ENCODE measurements at places on chromosomes 11 and 22.

DNA sequence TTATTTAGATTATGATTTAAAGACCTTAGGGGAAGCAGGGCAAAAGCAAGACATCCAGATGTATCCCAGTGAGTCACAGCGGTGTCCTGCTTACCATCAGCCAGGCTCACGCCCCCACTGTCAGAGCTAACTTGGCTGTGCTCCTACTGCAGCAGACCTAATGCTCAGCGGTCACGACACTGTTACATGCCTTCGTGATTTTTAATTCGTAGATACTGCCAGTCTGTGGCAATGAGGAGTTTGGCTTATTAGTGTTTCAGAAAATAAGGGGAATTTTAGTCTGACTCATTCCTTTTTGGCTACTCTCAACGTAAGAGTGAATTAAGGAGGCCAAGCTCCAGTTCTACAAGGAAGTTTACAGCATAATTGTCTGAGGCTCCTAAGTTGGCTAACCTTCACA is 22.7 kb downstream of the EFCAB6 start:
- no peak for DNase-seq

DNA sequence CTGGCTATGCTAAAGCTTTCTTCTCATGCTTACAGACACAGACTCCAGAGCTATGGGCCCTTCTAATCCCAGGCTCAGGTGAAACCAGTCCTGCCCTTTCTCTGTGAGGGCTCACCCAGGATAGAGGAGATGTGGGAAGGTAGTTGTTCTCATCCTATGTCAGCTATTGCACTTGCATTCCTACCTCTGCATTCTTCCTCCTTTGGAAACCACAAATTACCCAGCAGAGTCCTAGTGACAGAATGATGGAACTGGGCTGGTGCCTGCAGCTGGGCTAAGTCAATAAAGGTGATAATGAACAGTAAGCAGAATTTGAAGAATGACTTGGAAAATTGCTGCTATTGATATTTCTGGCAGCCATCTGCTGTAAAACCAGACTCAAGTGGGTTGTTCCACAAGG is 560.0 kb downstream of the TMEM135 start:
- no peak for DNase-seq

GRCh38 chr11:3157381-3158130 is 7.6 kb downstream of the OSBPL5 start:
- DNase-seq, result no peak

DNA sequence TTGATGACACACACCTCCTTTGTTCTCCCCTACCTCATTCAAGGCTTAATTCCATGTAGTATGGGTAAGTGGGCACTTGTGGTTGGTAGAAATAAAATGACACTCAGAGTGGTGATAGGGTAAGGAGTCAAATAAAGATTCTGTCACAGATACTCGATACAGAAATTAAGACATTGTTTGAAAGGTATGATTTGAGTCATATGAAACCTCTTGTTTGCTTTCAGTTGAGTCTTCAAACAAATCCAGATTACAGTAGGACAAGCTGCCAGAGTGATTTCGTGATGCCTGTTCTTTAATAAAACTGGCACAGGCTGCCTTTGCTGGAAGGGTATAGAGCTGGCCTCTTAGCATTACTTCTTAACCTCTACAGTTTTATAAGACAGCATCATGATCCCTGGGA is 182.4 kb downstream of the SPON1 start:
- DNase-seq, result no peak

DNA sequence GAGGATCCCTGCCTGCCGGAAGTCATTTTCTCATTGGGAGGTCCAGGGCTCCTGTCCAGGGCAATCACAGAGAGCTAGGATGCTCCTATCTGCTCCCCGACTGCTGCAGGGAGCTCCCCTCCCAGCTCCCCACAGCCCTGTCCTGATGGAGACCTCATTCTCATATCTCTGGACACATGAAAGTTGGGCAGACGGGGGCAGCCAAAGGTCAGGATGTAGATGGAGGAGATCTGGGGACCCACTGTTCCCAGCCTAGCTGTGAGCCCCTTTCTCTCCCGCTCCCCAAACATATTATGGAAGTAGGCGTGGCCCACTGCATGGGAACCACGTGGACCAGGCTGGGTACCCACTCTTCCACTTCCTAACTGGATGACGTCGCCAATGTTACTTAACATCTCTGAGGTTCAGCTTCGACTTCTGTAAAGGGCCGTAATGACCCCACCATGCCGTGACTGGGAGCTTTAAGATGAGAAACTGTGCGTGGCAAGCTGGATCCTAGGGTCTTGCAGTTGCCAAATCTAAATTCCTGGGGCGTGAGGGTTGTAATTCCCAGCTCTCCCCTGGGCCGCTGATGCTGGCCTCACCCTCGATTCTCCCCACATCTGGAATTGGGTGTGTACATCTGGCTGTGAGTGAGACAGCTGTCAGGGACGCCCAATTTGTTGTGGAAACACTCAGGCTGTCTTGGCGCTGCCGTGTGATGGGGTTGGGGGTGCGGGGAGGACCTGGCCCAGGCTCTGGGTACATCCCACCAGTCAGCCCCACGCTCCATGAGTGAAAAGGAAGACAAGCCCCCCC is 1.8 kb downstream of the CDC42EP2 start:
- no peak for DNase-seq

GRCh38 chr11:16981651-16982194 is 32.5 kb downstream of the PLEKHA7 start:
- DNase-seq, result no peak

GRCh38 chr11:75406338-75406777 is 7.0 kb downstream of the RPS3 start:
- DNase-seq, result no peak

GRCh38 chr11:65920372-65920802 is 1.2 kb downstream of the DRAP1 start:
- DNase-seq, result no peak

- DNase-seq, result no peak
These were observed 21.3 kb upstream of the NCF4 start for GRCh38 chr22:36839356-36840073.

GRCh38 chr11:35376613-35377012 is 42.7 kb downstream of the SLC1A2 start:
- DNase-seq, result no peak

- no peak for DNase-seq
These were observed 62.0 kb downstream of the FZD4 start for GRCh38 chr11:86893235-86893634.

GRCh38 chr11:89016214-89016613 is 49.6 kb downstream of the GRM5 start:
- DNase-seq, result no peak

GRCh38 chr11:95556342-95557163 is 233.0 kb downstream of the FAM76B start:
- DNase-seq, result no peak

GRCh38 chr22:37999236-37999635 is 14.9 kb upstream of the SOX10 start:
- DNase-seq, result no peak

DNA sequence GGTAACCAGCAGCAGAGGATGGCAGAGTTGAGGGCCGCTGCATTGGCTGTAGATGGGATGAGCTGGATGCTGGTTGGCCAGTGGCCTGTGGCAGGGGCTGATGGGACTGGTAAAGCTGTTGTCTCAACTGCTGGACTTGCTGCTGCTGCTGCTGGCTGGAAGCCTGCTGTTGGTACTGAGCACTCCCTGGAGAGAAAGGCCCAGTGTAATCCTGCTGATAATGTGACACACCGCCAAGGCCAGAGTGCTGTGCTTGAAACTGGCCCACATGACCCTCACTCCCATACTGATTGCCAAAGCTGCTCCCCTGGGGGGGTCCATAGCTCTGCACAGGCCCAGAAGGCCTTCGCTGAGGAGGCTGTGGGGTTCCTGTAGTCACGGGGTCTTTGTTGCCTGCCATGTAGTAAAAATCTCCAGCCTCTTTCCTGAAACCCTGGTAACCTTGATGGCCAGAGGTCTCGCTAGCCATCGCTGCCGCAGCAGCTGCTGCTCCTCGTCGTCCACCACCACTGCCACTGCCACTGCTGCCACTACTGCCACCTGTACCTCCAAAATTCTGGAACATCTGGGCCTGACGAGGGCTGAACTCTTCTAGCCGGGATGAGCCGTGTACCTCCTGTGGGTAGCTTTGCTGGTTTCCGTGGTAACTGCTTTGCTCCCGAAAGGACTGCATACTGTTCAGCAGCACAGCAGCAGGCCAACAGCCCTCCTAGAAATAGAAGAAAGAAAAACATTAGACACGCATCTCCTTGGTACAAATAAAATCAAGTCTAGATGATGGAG is 55.6 kb downstream of the TCF20 start:
- DNase-seq, result no peak

DNA sequence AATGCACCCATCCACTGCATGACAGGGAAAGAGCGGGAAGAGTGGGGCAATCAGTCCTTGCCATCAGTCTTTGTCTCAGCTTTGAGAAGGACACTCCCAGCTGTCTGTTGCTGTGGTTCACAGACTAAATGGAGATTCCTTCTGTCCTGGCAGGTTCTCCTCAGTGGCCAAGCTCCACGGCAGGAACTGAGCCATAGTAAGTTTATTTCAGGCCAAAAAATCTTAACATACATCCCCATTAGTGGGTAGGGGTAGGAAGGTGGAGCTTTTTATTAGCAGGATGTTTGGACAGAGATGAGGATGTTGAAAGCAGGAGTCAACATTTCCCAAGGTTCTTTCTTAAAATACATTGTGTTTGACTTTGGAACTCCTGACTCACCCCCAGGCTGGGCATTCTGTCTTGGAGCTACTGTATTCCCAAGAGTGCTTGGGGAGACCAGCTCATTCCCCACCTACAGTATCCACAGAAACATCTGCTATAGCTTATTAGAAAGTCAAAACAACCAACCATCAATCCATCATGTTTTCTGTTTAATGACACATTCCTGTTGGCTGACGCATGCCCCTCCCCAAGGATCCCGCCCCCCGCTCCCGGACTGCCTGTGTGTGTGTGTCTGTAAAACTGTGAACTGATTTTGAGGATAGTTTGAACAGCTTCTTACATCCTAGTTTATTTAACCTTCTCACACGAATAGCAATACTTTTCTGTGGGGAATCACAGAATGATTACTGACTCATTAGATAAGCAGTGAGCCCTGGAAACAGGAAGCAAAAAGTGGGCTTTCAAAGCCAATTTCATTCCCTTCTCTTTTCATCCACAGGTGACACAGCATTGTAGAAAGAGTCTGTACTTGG is 109.5 kb downstream of the CCDC81 start:
- DNase-seq, result no peak

DNA sequence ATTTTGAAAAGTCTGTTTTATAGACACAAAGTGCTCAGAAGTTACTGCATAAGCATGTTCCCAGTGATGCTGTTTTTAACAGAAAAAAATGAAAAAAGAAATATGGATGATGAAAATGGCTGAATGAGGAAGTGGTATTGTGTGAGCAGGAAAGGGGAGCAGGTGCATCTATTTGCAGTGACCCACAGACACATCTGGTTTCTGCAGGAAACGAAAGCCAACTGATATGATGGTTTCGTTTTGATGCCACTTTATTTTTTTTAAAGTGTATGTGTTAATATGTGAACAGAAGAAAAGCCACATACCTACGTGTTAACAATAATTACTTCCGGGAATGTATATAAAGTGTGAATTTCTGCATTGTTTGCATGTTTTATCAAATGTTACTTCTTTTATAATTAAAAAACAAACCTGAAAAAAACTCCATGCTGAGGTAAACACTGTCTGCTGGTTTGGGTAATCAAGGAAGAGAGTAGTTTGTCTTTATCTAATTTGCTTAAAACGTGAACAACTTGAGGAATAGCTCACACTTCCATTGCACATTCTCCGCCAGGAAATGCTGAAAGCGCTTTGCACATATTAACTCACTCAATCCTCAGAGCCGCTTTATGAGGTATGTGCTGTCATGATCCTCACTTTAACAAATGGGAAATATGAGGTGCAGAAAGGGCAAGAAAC is 1335.9 kb downstream of the TBC1D22A start:
- DNase-seq, result no peak

GRCh38 chr11:119839476-119840133 is 110.6 kb upstream of the NECTIN1 start:
- DNase-seq, result no peak

DNA sequence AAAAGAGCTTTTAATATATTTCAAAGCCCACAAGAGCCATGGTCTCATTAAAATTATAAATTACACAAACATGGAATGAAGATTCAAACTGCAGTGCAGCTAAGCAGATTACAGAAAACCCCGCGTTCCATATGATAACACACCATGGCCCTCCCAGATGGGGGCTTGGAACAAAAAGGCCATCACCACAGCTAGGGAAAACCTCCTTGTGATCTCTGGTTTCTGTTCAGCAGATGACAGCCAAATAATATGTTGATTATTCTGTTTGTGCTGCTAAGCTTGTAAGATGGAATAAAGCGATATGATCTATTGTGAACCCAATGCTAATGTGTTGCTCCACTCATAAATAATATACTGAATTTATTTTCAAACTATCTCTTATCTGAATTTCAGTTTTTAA is 28.5 kb downstream of the IMMP1L start:
- no peak for DNase-seq

- DNase-seq, result no peak
These were observed 807 bp downstream of the TRIM3 start for GRCh38 chr11:6472934-6473333.

DNA sequence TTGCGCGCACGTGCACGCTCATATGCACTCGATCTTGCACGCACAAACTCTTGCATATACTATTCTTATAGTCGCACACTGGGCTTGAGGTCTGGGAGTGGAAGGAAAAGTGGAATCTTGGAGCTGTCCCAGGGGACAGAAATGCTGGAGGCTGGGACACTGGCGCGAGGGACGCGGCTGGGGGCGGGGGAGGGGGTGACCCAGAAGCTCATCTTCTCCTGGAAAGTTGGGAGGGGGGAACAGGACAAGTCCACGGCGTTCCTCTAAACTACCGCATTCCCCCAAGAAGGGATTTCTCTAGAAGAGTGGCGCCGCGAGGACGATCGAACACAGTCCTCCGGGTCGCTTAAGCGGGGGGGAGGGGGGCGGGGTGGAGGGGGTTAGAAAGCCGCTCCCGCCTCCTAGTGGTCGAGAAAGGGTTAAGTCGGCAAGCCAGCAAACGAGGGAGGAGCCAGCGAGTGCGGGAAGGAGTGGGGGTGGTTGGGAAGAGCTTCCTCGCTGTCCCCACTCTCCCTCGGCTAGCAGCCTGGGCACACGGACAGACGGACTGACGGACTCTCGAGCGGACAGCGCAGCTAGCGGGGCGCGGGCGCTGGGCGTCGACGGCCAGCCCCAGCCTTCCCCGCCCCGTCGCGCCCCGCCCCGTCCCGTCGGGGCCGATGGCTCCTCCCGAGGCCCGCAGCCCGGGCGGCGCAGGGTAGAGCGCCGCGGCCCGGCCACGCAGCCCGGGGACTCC is at the start of gene RTN4RL2:
Gene RTN4RL2, plus strand, starts transcription at position 507 of the 736 bp plus-strand sequence. CDS start 338 bp downstream, outside the sequence.
- no peak for DNase-seq

DNA sequence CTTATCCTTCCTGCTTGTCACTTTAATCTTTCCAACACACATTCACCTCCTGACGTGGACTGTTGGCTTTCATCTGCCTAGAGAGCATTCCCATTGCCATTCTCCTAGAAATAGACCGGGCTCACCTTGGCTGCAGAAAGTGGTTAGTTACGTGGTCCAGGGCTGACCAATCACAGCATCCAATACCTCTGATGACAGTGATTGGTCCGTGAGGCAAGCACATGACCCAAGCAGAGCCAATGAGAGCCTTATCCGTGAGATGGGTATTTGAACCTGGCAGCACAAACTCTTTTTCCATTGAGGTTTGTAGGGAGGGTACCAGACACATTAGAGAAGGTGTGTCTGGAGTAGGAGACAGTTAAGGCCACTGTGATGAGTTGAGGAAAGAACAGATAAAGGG is 85.8 kb downstream of the MIAT start:
- DNase-seq, result no peak

Measured in esophagus squamous epithelium (tissue), 5 donors.